ENCODE measurements at places on chromosomes 12 and 14.
A peak's percentile ranks its signal among the peaks of the same experiment; 100 is the strongest.

DNA sequence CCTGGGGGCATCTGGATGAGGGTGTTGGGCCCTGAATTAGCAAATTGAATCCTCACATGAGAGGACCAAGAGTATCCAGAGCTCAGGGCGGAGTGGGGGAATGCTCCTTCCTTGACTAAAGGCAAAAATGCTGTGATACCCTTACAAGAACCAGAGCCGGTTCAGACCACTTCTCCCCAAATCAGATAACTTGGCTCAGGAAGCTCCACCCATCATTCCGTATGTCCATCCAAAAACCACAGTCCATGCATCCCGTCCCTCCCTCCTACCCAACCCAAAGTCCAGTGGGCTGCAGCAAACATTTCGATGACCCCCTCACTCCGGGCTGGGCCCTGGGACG is 22.4 kb downstream of the DIO3 start:
- H3K27me3 ChIP-seq: no peaks in the 10 kb centered on the region
- no peak for DNase-seq
- H3K4me3 ChIP-seq: no peak overlapping the region
- H3K4me1 ChIP-seq: no peaks in the 10 kb centered on the region
- H3K27ac ChIP-seq: no peak overlapping the region
- H3K36me3 ChIP-seq: no peaks in the 10 kb centered on the region

GRCh38 chr12:32780071-32780470 is 24.4 kb upstream of the YARS2 start:
- H3K4me3 ChIP-seq: no peak overlapping the region
- H3K27me3 ChIP-seq: no peaks in the 10 kb centered on the region
- no peak for DNase-seq
- H3K27ac ChIP-seq: no peak overlapping the region
- H3K4me1 ChIP-seq: no peaks in the 10 kb centered on the region

DNA sequence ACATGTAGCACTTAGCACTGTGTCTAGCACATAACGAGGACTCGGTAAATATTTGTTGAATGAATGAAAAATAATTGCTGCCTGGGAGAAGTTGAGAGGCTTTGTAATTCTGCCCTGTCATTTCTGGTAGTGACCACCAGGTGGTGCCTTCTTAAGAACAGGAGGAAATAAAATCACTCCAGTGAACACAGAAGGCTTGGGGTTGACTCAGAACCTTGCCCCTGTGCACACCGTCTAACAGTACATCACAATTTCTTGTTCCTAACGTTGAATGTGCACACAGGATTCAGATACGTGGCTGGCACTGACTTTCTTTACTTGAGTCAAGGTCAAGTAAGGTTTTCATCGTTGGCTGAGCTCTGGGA is 91.8 kb downstream of the RGS6 start:
- peak; percentile 74 for DNase-seq
- H3K36me3 ChIP-seq: no peaks in the 10 kb centered on the region
- H3K27me3 ChIP-seq: no peaks in the 10 kb centered on the region
- H3K27ac ChIP-seq: no peak overlapping the region
- no peaks in the 10 kb centered on the region for H3K4me1 ChIP-seq

DNA sequence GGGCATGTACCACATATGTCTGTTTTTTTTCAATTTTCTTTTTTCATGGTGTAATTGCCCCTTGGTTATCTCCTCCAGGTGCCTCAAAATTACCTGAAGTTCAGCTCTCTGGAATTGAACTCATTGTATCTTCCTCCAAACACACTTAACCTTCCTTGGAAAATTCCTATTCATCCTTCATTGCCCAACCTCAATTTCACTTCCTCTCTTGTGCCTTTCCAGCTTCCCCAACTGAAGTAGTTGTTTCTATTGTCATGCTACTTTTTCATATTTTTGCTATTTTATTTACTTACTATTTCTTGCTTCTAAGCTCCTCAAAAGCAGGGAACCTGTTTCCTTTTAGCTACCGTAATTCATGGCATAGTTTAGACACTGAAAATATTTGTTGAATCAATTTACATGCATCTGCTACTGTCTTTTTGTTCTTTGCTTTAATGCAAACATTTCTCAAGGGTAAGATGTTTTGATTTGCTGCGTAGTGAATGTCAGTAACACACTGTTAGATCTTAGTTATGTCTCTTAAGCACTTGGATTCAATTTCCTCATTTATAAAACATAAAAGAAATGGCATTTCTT is 37.0 kb upstream of the STXBP6 start:
- H3K4me3 ChIP-seq: no peak overlapping the region
- no peak overlapping the region for H3K27ac ChIP-seq
- H3K4me1 ChIP-seq: peaks cover 2% of the 10 kb centered on the region
- H3K27me3 ChIP-seq: no peaks in the 10 kb centered on the region

GRCh38 chr14:70779667-70780066 is 29.6 kb downstream of the MAP3K9 start:
- H3K4me3 ChIP-seq: no peak overlapping the region
- no peak overlapping the region for H3K27ac ChIP-seq
- peaks cover 1% of the 10 kb centered on the region for H3K36me3 ChIP-seq
- H3K27me3 ChIP-seq: no peaks in the 10 kb centered on the region
- no peak for DNase-seq
